Calu3 (cell line): ENCODE measurements at places on chromosomes 5 and 9. TPM values are rescaled to one million over a fixed set of nuclear protein-coding genes. Genes with fewer than 3 reads are reported as not detected.

Gene CDC23
- 45.8 and 46.9 TPM in 2 replicates for total RNA-seq

Gene IFNE
- total RNA-seq = 8.3 and 8.4 TPM in 2 replicates

Gene HDHD3
- total RNA-seq = 30.8 and 35.2 TPM in 2 replicates

Gene ISL1
- total RNA-seq = 9.4 and 11.7 TPM in 2 replicates

Gene ELOVL7
- total RNA-seq = 40.5 and 42.7 TPM in 2 replicates

Gene ACER2
- total RNA-seq = 7.6 and 10.0 TPM in 2 replicates

Gene PMPCA
- total RNA-seq = 44.0 and 46.6 TPM in 2 replicates

Gene PFN3
- not detected in 2 replicates for total RNA-seq

Gene ZMAT2
- 75.9 and 83.3 TPM in 2 replicates for total RNA-seq

Gene LCNL1
- total RNA-seq = 0.22 TPM in 1 of 2 replicates, not detected in the other

Gene PIP5K1B
- 8.6 and 9.0 TPM in 2 replicates for total RNA-seq

Gene SPATA31E1
- not detected in 2 replicates for total RNA-seq

Gene CTXN3
- total RNA-seq = not detected in 2 replicates

Gene CAVIN4
- total RNA-seq = 0.37 and 0.52 TPM in 2 replicates

Gene DMRT3
- total RNA-seq = not detected in 2 replicates

Gene ANKRD34B
- 0.29 and 0.40 TPM in 2 replicates for total RNA-seq

Gene RNF183
- 0.76 and 1.5 TPM in 2 replicates for total RNA-seq

Gene LHX2
- not detected in 2 replicates for total RNA-seq

Gene CYFIP2
- total RNA-seq = 37.8 and 38.8 TPM in 2 replicates

Gene PCDHB3
- 0.09 and 0.10 TPM in 2 replicates for total RNA-seq

Gene HAPLN1
- total RNA-seq = not detected in 2 replicates

Gene UGT3A2
- total RNA-seq = not detected in 2 replicates

Gene SOWAHA
- total RNA-seq = 0.78 and 0.88 TPM in 2 replicates

Gene ARHGEF37
- total RNA-seq = 13.0 and 16.1 TPM in 2 replicates

Gene TNFSF8
- not detected in 2 replicates for total RNA-seq

Gene GARIN3
- total RNA-seq = not detected in 2 replicates

Gene C9
- total RNA-seq = not detected in 2 replicates

Gene ZDHHC11B
- total RNA-seq = 2.2 and 3.0 TPM in 2 replicates

Gene GFI1B
- not detected in 2 replicates for total RNA-seq

Gene LAMC3
- not detected in 2 replicates for total RNA-seq

Gene AP3S1
- total RNA-seq = 87.4 and 101 TPM in 2 replicates

Gene NTNG2
- total RNA-seq = not detected in 2 replicates

Gene FOXI1
- total RNA-seq = not detected in 2 replicates

Gene FOXD1
- total RNA-seq = 6.4 and 7.8 TPM in 2 replicates

Gene INSL6
- not detected in 2 replicates for total RNA-seq

Gene F2RL1
- total RNA-seq = 122 and 147 TPM in 2 replicates

Gene GPX3
- not detected in 2 replicates for total RNA-seq

Gene KLF4
- total RNA-seq = 19.9 and 23.0 TPM in 2 replicates

Gene SEC16A
- total RNA-seq = 48.9 and 49.6 TPM in 2 replicates

Gene DAPK1
- total RNA-seq = 133 and 166 TPM in 2 replicates

Gene NREP
- total RNA-seq = 19.4 and 24.6 TPM in 2 replicates

Gene GABRP
- total RNA-seq = 1,275 and 1,278 TPM in 2 replicates

Gene POU4F3
- 0.19 and 0.24 TPM in 2 replicates for total RNA-seq

Gene PLPP1
- total RNA-seq = 20.2 and 21.5 TPM in 2 replicates

Gene ARID3C
- total RNA-seq = not detected in 2 replicates
